Left hindlimb (tissue), 1 donor: ENCODE measurements at places on chromosomes 16 and 17.

- no peak for DNase-seq
Measured at GRCh38 chr17:42683407-42684034, 1.2 kb downstream of the CNTNAP1 start.

GRCh38 chr16:20327444-20328041 lies at the start of gene GP2:
Gene GP2 (minus strand): TSS chr16:20327513. CDS start chr16:20326431, 1,082 bp downstream.
- DNase-seq: no peak

GRCh38 chr17:37317867-37318266 lies 57.9 kb upstream of the C17orf78 start:
- no peak for DNase-seq

- no peak for DNase-seq
Measured at GRCh38 chr17:68733241-68734176, 132.3 kb upstream of the FAM20A start.

DNA sequence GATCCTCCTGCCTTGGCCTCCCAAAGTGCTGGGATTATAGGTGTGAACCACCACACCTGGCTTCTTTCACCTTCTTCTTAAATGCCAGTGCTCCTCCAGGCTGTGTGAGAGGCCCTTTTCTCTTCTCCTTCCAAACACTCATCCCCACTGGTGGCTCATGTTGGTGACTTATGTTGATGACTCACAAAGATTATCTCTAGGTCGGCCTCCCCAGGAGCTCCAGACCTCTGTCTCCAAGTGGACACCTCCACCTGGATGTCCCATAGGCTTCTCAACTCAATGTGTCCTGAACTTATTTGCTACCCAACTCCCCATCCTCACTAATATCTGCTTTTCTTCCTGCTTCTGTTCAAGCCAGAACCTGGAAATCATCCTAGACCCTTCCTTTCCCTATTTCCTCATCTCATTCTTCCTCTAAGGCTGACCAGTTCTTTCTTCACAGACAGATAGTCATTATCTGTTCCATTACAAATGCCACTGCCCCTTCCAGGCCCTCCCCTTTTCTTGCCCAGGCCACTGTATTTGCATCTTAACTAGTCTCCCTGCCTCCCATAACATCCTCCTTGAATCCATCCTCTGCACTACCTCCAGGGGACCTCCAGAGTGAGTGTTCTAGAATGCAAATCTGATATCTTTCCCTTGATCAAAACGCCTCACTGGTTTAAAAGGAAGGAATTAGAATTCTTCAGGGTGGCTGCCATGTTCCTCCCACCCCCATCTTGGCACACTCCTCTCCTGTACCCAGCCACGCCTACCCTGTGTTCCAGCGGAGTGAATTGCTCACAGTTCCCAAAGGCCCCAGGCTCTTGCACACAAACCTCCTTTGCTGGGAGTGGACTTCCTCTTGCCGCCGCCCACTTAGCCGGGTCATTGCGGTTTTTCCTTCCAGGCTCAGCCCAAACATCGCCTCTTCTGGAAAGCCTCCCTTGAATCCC lies 34.8 kb upstream of the FBXO47 start:
- DNase-seq: peak; percentile 76

DNA sequence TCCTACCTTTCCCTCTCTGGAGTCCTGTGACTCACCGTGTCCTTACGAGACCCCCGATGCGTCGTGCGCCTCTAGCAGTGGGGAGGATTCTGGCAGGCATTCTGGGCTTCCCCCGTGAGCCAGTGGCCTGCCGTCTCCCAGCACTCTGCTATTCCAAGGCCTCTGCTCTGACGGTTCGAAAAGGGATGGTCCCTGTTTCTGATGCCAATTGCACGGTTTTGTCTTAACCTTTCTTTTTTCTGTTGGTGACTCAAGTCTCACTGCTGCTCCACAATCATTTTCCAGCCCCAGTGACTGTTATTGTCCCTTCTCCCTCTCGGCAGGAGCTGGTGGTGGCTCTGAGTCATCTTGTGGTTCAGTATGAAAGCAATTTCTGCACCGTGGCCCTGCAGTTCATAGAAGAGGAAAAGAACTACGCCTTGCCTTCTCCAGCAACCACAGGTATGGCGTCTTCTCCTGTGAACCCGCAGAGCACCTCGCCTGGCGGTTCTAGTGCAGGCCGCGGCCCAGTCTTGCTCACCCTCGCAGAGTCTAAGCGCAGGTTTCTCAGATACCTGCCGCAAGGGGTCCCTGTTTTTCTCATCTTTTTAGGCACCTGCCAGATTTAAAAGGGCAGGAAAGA lies 100.1 kb upstream of the CHMP6 start:
- peak; percentile 68 for DNase-seq

DNA sequence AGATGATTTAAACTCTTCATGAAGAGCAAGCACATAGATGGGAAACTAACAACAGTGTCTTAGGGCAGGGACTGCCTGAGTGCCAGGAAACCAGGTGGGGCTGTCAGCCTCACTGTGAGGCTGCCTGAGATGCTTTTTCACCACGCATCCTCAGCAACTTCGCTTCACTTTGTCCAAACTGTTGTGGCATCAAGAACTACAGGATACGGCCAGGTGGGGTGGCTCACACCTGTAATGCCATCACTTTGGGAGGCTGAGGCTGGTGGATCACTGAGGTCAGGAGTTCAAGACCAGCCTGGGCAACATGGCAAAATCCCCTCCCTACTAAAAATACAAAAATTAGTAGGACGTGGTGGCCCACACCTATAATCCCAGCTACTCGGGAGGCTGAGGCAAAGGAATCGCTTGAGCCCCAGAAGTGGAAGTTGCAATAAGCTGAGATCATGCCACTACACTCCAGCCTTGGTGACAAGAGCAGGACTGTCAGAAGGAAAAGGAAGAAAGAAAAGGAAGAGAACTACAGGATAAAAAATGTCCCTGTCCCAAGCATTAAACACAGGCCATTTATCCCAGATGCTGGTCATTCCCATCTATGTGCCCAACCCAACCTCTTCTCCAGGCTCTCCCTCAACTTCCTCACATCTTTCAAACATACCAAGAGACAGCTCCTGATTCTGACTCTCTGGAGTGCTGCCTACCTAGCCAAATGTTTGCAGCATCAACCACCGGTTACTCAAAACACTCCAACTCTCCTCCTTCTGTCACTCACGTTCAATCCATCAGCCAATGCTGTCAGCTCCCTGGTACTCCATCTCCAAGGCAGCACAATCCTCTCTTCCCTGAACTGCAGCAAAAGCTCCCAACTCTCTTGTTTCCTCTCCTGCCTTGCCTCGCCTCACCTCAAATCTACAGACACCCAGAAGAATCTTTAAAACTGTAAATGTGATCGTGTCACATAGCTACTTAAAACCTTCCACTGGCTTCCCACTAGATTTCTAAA lies 1.6 kb downstream of the EIF4A3 start:
- DNase-seq: no peak

- DNase-seq: no peak
Measured at GRCh38 chr17:59851439-59852375, 41.0 kb downstream of the TUBD1 start.
